Skin of body (tissue), 3 donors: ENCODE measurements at places on chromosomes 16 and 17. TPM values are rescaled to one million over a fixed set of nuclear protein-coding genes. Genes with fewer than 3 reads are reported as not detected.

DNA sequence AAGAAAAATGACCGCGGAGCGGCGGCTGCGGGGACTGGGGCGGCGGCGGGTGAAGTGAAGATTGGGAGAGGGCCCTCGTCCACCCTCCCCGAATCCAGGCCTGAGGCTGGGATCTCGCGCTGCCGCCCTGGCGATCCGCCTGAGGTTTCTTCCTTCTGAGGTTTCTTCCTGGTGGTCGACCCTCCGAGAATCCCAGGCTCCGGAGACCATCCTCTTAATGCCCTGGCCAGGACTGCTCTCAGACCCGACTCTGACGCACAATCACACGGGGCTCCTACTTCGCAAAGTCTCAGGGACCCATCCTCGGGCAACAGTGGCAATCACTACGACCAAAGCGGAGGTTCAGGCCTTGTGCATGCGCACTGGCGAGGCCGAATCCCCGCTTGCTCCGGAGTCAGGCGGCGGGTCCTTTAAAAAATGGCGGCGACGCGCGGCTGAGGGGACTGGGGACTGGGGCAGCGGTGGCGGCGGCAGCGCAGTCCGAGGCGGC lies 18.0 kb upstream of the KCNJ18 start:
- no peak for DNase-seq

The PRSS22 gene
- total RNA-seq: 4.6 TPM

The LRRC36 gene
- 0.20 TPM for total RNA-seq

The CACNA1H gene
- 12.6 TPM for total RNA-seq

- no peak for DNase-seq
Observed at GRCh38 chr16:8511464-8511863, 78.8 kb downstream of the TMEM114 start.

The CEP295NL gene
- 10.2 TPM for total RNA-seq

- no peak for DNase-seq
Observed at GRCh38 chr16:88306411-88306810, 76.3 kb upstream of the ZNF469 start.

The PRR11 gene
- total RNA-seq: 4.0 TPM

- DNase-seq: no peak
Observed at GRCh38 chr17:2338315-2338657, 985 bp downstream of the SGSM2 start.

DNA sequence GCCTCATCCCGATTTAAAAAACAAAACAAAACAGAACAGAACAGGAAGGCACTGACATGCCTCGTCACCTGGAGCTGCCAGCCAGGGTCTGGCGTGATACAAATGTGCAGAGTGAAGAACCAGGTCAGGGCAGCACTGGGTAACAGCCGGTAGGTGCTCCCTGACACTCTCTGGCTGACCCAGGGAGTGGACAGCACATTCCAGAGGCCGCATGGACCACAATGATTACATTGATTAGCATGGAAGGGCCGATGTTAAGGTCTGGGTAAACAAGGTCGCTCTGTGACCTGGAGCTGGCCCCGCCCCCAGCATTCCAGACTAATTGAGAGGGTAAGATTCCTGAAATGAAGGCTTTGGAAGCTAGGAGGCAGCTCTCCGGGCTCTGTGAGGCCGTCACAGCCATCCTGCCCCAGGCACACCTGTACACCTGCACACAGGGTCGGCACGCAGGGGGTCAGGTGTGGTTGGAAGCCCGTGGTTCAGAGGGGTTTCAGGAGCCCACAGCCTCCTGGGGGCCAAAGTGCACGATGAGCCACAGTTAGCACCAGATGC lies 21.4 kb downstream of the PIEZO1 start:
- no peak for DNase-seq

GRCh38 chr17:8022360-8023003 lies 16.4 kb upstream of the ALOX15B start:
- DNase-seq: no peak

GRCh38 chr16:52515068-52515671 lies 31.8 kb downstream of the TOX3 start:
- DNase-seq: no peak

The PRKAR1A gene
- 201 TPM for total RNA-seq

The PITPNM3 gene
- total RNA-seq: 6.0 TPM
